ENCODE measurements at places on chromosomes 12 and 14.

DNA sequence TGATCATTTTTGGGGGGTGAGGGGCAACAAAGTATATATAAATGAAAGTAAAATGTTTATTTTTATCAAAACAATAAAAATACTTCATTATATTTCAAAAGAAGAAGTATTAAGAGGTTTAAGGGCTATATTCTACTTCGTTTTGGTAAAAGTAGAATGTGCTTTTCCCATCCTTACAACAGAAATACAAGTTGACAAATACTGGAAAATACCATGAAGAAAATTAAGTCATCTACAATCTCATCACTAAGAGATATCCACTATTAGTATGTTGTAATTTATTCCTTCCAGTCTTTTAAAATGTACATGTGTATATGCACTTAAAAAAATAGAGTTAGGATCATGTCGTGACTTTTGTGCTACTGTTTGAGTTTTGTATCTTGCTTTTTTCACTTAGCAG, 92.8 kb downstream of the PCNX1 start:
- DNase-seq: no peak

DNA sequence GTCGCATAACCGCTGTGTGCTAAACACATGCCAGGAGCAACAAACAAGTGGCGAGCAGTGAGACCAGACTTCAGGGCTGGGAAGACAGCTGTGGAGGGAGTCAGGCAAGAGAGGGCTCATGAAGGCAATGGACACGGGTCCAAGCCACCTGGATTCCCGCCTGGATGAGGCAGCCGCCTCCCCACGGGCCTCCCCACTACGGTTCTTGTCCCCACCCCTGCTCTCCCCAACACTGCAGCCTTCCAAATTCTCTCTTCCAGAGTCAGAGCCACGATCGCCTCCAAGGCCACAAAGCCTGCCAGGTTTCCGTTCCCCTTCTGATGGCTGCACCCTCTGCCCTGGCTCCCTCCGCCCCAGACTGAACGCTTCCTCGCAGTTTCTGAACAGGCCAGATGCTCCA, 36.1 kb upstream of the PIWIL1 start:
- DNase-seq: no peak

DNA sequence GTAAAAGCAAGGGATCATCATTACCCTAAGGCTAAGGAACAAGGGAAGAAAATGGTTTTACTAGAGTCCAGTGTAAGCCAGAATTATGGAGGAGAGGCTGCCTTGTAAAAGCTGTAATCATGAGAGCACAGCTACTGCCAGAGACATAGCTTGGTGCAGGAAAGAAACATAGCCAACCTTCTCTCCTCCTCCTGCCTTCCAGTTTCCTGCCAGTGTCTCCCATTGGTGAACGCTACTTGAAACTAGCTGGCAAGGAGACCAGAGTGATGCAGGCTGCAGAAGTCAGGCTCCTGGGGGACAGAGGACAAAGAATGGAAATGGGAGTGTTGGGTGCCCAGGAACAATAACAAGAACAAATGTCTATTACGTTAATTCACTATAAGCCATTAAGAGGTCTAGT, 158.5 kb downstream of the NELL2 start:
- DNase-seq: no peak

DNA sequence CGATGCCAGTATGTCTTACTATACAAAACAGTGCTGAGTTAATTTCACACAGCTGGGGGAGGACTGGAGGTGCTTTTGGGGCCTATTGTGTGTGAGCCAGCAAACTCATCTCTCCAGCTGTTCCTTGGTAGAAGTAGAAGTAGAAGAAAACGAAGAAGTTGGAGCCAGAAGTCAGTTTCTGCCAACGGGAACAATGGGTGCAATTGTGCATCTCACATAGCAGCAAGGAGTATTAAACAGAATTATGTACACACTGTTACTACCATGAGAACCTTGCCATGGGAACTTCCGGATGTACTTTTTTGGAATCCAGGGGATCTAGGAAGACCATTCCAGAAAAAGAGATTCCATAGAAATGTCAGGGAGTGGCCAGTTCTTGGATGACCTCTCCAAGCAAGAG, 88.6 kb downstream of the VCPKMT start:
- no peak for DNase-seq

DNA sequence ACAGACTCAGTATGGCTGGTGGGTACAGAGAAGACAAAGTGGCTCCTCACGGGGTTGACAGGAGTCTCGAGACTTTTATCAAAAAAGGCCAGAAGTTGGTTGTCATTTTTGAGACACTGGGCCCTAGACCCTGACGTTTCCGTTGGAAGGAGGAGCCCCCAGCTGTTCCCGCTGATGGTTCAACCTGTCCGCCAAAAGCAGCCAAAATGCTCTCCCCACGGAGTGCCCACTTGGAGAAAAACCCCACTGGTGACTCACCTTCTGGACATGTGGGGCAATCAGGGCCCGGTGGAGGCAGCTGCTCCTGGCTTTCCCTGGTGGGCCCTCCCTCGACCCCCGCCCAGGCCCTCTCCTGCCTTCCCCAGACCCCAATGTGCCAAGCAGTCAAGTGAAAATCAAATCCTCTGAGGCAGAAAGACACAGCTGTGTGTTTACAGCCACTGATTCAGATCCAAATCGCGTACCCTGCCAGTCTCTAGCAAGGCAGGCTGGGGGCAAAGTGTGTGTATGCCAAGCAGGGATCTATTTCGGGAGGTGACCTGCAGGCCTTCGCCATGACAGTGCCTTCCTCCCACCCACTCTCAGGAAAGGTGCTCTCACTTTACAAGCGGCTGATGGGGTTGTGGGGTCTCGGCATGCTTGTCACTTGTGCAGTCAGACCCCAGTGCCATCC, 347.4 kb downstream of the DPF3 start:
- DNase-seq: no peak
